ENCODE measurements at places on chromosomes 12 and 14.

DNA sequence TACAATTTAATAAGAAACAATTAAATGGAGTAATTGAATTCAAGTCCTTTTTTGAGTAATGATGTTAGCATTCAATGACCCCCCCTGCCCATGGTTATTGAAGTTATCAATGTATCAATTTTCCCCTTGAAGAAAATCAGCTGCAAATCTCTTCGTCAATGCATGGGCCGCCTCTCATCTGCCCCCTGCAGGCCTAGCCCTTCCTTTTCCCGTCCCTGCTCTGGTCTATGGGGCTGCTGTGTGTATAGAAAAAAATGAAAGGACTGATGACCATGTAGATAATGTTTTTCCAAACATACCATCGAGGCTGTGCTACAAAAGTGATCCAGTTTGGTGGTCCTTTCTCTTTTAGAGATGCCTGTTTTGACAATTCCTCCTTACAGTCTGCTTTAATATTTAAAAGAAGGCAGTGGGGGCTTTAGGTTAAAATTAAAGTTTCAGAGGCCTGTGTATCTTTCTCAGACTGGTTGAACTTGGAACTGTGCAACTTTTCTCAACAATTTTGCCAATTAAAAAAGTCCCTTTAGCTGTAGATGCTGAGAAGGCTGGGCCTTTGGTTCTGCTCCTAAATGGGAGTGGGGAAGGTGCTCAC lies 98.4 kb downstream of the APAF1 start:
- no peak for DNase-seq

- no peak for DNase-seq
Observed at GRCh38 chr12:101536069-101536674, 58.6 kb upstream of the MYBPC1 start.

- no peak for DNase-seq
Observed at GRCh38 chr12:45670346-45671065, 59.0 kb upstream of the ARID2 start.

DNA sequence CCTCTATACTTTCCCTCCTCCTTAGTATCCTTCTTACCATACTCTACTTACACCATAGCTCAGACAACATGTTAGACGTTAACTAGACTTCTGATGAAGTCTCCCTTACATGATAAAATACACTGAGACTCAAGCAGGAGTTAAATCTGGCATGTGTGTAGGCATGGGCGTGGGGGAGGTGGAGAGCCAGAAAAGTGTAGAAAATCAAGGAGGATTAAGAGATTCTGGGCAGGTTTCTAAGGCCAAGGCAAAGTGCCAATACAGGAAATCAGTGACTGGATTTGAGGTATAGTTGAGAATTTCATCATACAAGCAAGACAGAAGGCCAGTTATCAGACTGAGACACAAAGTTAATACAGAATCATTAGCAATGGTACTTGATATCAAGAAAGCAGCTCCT lies 37.4 kb downstream of the EPS8 start:
- no peak for DNase-seq

DNA sequence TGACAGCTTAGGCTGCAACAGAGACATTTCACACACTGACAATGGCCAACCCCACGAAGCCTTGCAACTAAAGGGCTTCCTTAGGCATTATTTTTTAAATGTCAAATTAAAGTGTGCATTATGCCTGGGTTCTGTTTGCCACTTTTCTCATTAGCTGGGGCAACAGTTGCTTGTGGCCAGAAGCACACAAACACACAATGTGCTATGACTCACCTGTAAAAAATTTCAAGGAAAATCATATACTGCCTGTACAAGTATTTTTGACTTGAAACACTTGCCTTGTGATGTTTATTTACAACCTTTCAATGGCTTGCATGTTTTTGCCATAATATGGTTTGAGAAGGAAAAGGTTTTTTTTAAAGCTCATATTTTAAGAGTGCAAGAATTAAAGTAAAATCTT lies 1.9 kb downstream of the NTN4 start:
- DNase-seq = no peak

DNA sequence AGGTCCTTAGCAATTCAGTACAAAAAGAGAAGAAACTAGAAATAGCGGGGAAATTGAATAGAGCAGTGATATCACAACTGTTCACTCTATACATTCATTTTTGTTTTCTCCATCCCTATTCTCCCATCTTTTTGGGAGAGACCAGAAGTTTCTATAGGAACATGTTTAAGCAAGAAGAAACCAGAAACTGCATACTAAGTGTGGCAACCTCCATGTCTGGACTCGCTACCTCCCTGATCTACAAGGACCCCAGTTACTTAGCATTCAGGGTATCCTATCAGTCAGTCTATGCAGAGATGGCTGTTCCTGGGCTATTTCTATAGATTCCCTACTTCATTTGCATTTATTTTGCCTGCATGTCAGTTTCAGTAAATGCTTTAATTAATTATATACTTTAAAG lies 178.6 kb downstream of the PHLDA1 start:
- DNase-seq = no peak

Measured in activated CD8-positive, alpha-beta memory T cell treated with anti-CD3 and anti-CD28 coated beads for 1 hour (primary cell).